NCI-H1092 treated with DMSO at 0.1 percent for 48 hours (cell line): ENCODE measurements at places on chromosomes 16 and 17.

DNA sequence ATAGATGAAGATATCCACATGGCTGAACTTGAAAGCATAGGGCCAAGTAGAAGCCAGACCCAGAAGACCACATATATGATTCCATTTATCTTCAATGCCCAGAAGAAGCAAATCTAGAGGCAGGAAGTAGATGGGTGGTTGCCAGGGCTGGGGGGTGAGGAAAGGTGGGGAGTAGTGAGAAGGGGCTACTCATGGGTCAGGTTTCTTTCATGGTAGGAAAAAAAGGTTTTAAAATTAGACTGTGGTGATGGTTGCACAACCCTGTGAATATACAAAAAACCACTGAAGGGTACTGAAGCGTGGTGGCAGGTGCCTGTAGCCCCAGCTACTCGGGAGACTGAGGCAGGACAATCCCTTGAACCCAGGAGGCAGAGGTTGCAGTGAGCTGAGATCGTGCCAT is 5.4 kb downstream of the CD2BP2 start:
- DNase-seq = no peak

DNA sequence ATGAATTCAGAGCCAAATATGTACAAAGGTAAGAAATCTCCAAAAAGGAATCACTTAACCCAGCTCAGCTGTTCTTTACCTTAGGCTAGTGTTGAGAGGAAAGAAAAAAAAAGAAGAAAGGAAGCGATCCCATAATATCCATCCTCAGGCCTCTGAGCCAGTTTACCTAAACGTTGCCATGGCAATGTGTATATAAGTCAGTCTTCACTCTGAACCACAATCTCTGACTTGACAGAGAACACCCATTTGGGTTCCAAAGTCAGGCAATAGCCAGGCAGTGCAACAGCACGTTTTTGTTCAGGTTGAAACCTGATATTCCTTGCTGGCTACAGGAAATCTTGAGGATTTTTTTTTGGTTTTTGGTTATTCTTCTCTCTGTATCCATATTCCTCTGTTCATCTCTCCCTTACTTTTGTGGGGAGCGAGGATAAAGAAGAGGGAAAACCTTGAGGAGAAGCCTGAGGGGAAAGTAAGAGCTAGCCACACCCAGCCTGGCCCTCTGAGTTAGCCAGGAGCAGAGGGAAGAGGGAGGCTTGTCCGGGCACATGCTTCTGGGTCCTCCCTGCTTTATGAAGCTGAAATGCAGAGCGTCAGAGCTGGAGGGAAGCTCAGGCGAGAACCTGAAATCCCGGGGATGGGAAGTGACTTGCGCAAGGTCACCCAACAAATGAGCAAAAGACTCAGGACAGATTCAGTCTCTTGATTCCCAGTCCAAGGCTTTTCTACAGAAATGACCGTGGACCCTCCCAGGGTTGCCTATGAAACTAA is 152.7 kb downstream of the SOX9 start:
- DNase-seq = no peak

- no peak for DNase-seq
Measured at GRCh38 chr17:4938069-4938491, 1.8 kb downstream of the SLC25A11 start.

DNA sequence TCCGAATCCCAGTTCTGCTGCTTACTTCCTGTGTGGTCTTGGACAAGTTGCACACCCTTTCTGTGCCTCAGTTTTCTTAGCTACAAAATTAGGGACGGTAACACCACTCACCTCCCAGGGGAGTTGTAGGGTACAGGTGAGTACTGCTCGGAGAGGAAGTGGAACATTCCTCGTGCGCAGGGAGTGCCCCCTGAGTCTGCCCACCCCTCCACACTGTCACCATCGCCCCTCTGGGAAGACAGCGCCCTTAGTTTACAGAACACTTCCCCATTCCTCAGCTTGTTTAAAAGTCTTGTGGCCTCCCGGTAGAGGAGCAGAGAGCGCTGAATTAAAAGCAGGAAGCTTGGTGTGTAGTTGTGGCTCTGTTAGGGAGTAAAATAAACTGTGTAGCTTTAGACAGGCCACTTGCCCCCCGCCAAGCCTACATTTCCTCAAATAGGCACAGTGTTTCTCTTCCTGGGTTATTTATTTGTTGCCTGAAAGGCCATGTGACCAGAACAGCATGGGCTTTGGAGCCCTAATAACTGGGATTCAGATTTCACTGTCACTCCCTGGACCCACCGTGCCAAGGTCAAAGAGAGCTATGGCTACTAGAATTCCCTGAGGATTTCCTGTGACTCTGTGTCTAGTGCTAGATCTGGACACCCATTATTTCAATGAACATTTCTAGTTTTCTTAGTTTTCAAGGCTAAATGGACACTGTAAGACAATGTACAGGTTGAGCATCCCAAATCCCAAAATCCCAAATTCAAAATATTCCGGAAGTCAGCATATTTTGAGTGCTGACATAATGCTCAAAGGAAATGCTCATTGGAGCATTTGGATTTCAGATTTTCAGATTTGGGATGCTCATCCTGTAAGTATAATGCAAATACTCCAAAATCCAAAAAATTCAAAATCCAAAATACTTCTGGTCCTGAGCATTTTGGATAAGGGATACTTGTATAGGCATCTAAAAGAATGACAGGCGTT is 372.5 kb downstream of the SNX29 start:
- DNase-seq = no peak

DNA sequence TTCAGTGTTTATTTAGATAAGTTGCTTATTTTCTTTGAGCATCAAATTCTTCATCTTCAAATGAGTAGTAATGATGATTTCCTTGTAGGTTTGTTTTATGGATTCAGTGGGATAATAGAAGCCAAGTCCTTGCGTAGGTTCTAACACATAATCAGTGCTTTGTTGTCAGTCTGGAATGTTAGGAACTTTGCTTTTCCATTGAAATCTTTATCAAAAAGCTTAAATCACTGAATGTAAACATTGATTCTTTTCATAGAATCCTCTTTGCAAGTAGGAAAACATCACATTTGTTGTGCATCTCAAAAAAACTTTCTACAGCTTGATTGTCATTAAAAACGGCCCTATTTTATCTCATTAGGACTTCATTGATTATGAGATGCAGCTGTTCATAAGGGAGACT is 490.3 kb upstream of the GOT2 start:
- no peak for DNase-seq

DNA sequence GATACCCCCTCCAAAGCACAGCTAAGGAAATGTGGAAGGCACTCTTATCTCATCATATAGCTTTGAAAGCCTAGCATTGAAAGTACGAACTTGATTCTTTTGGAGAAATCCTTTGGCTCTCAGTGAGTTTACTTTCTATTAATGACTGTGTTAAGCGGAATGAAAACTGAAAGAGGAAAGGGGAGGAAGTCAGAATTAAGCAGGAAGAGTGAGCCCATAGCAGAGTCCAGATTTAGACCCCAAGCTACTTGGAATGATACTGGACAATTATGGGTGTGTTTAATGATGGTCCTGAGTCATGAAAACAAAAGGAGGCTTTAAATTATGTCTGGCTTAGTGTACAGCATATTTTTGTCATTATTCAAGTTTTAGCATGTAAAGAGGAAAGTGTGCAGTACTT is 42.2 kb downstream of the TENT4B start:
- no peak for DNase-seq

- DNase-seq = no peak
Measured at GRCh38 chr16:50578137-50578536, 29.9 kb downstream of the NKD1 start.

- no peak for DNase-seq
Measured at GRCh38 chr16:28863929-28864793, 518 bp downstream of the SH2B1 start.

DNA sequence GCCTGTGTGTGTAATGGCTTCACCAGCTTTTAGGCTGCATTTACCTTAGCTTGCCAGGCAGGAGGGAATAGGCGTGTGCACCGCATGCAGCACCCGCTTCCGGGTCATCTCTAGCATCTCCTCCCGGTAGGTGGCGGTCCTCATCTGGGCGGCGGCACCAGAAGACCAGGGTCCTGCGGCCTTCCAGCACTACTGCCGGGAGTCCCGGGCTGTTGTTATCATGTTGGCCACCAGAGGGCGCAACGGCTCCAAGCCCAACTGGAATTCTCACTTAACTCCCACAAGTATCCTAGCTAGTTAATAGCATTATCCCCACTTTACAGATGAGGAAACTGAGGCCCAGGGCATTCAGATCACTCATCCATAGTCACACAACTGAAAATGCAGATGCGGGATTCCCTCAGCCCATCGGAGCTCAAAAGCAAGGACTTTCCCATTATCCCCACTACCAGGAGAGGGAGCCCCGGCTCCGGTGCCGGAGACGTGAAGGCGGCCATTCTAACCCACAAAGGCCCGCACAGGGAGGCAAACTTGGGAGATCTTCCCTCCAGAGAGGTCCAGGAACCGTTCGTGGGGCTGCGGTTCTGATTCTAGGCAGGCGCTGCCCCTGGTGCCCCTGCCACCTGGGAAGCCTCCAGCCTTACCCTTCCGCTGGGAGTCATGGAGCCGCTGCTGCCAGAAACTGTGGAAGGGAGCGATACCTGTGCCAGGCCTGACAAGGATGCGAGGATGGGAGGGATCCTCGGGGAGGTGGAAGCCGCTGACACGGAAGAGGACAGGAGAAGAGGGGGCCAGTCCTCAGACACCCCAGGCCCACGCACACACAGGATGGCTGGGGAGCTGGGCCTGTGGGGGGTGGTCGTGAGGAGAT is 23.9 kb downstream of the LGALS9 start:
- DNase-seq = peak; percentile 65

- no peak for DNase-seq
Measured at GRCh38 chr17:15777717-15778116, 45.6 kb downstream of the TBC1D26 start.

DNA sequence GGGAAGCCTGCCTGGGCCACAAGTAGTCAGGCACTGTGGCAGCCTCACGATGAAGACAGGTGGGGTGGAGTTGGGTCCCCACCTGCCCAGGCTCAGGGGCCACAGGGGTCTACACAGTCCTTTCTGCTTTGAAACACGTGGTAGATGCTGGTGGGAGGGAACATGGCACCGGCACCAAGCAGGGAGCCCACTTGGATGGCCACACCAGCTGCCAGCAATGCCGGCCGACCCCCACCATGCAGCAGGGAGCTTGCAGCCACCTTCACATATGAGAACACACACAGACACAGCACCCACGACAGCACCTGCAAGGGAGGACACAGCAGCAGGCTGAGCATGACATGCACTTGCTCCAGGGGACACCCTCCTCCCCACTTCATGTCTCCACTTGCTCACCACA is 2.4 kb downstream of the SLC52A1 start:
- DNase-seq = no peak

- no peak for DNase-seq
Measured at GRCh38 chr17:78798695-78799559, 16.9 kb upstream of the CYTH1 start.

- no peak for DNase-seq
Measured at GRCh38 chr17:7742729-7743128, 25.2 kb downstream of the DNAH2 start.

GRCh38 chr16:6642271-6642670 is 690.4 kb upstream of the RBFOX1 start:
- DNase-seq = no peak
